ENCODE measurements at places on chromosomes 16 and 17. TPM values are rescaled to one million over a fixed set of nuclear protein-coding genes. Genes with fewer than 3 reads are reported as not detected.

DNA sequence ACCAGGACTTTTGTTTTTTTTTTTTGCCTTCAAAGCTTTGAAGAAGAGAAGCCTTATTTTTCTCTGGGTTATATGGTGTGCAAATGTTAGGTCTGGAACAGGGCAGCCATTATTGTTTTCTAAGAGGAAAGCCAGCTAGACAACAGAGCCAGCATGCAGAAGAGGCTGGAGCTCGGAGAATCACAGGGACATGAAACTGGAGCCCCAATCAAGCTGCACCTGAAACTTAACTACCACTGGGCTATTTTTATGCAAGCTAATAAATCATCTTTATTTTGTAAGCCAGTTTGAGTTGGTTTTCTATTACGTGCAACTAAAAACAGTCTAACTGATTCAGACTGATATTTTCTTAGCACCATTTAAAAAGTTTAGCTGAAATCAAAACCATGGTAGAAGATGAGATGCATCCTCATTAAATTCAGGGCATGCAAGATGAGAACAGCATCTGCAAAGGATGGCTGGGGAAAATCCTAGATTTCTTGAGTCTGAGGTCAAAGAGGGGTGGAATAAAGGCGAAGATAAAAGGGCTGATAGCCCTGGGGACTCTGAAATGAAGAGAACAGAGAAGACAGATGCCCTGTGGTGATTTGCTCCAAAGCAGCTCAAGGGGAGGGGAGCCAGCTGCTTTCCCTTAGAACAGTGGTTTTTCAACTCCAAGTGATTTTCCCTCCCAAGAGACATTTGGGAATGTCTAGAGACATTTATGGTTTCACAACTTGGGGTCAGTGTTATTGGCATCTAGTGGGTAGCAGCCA lies 177.1 kb upstream of the WSCD1 start:
- no peak for DNase-seq

- no peak for DNase-seq
These were observed 21.6 kb upstream of the MSI2 start for GRCh38 chr17:57234739-57235092.

DNA sequence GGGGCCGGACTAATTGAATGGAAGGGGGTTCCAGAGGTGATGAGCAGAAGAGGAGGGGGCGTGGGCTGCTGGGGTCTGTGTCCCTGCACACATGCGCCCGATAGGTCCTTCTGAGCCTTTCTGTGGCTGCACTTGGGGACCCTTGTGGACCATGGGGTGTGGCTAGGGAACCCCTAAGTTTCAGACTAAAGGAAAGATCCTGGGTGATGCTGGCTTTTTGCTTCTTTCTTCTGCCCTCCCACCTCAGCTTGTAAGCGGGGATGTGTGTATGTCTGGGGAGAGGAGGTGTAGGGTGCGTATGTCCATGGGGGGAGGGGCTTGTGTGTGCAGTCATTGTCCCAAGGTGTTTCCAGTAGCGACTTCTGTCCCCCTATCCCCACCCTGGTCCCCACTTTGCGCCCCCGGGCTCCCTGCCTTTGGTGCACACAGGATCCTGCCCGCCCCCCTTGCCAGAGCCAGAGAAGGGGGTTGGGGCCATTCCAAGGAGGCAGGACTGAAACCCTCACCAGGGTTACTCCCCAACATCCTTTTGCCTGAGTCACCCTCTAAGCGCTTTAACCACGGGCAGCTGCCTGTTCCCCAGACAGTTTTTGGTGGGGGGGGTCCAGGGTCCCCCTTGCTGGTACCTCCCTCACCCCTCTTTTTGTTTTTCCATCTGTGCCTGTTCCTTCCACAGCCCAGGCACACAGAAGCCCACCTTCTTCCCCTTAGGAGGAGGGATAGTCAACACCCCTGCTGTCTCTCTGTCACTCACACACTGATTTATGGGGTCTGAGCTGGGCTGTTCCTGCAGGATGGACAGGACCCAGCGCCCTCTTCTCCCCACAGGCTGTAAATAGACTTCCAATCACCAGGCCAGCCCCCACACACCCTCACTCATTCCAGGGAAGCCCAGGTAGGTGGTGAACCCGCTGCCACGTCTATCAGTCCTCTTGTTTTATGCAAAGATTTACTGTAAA lies 83.2 kb downstream of the ARHGAP23 start:
- no peak for DNase-seq

The PRDM7 gene
- total RNA-seq, result not detected

The CACNG4 gene
- total RNA-seq, result 0.15 TPM

The DPEP3 gene
- total RNA-seq, result 0.28 TPM

Data from left colon (tissue), 2 donors.